ENCODE measurements at places on chromosomes 16 and 17.

- DNase-seq: peak; percentile 48
Observed at GRCh38 chr16:67800338-67800926, 5.9 kb downstream of the RANBP10 start.

DNA sequence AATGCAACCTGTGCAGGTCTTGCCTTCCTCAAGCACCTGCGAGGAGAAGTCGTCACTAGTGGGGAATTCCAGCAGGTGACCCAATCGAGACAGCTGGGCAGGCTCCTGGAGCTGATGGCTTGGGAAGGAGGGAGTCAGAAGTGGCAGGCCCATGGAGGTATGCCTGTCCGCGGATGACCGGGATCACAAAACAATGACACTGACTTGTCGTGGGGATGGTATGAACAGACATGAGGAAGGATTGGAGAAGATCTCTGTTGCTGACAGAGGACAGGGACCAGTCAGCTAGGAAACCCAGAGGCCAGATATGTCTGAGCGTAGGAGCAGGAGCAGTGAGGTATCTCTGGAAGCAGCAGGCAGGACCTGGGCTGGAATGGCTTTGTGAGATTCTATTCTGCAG lies 233.3 kb downstream of the SOX9 start:
- DNase-seq: no peak

- peak; percentile 47 for DNase-seq
Observed at GRCh38 chr16:53518550-53519416, 15.8 kb upstream of the AKTIP start.

DNA sequence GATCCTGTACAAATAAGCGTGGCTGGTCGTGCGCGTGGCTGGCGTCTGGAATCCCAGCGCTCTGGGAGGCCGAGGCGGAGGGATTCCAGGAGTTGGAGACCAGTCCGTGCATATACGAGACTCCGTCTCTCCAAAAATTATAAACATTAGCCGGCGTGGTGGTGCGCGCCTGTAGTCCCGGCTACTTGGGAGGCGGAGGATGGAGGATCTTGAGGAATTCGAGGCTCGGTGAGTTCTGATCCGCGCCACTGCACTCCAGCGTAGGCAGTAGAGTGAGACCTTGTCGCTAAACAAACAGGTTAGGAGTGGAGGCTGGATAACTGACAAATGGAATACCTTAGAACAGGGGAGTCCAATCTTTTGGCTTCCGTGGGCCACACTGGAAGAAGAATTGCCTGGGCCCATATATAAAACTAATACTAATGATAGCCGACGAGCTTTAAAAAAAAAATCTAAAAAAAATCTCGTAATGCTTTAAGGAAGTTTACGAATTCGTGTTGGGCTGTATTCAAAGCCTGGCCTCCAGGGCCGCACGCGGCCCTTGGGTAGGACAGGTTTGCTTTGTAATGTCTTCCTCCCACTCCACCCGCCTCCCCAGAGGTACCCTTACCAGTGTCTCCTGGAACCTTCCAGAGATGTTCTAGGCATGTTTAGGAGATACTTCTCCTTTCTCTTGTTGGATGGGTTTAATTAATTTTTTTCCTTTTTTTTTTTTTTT lies 909 bp upstream of the RSL1D1 start:
- peak; percentile 55 for DNase-seq

- peak; percentile 82 for DNase-seq
Observed at GRCh38 chr17:20009052-20009301, 182 bp upstream of the SPECC1 start.

DNA sequence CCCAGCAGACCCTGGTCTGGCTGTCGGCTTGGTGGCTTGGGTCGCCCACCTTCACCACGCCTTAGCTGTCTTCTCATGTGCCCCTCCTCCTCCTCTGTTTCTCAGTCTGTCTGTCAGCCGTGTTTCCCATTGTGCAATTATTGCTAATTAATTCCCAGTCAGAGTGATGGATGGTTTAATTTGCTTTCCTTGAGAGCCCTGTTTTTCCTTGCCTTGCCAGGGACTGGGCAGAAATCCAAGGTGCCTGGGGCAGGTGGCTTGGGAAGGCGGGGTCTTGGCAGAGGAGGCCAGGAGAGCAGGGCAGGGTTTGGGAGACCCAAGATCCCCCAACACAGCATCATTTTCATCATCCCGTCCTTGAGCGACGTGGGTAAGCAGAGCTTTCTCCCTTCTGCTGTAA lies 21.3 kb downstream of the NECAB2 start:
- no peak for DNase-seq

- peak; percentile 97 for DNase-seq
Observed at GRCh38 chr17:49515196-49515770, 20.2 kb downstream of the NGFR start.

- peak; percentile 40 for DNase-seq
Observed at GRCh38 chr16:30121741-30122571, 1.1 kb downstream of the MAPK3 start.

- no peak for DNase-seq
Observed at GRCh38 chr17:61482467-61482866, 30.2 kb downstream of the TBX4 start.

DNA sequence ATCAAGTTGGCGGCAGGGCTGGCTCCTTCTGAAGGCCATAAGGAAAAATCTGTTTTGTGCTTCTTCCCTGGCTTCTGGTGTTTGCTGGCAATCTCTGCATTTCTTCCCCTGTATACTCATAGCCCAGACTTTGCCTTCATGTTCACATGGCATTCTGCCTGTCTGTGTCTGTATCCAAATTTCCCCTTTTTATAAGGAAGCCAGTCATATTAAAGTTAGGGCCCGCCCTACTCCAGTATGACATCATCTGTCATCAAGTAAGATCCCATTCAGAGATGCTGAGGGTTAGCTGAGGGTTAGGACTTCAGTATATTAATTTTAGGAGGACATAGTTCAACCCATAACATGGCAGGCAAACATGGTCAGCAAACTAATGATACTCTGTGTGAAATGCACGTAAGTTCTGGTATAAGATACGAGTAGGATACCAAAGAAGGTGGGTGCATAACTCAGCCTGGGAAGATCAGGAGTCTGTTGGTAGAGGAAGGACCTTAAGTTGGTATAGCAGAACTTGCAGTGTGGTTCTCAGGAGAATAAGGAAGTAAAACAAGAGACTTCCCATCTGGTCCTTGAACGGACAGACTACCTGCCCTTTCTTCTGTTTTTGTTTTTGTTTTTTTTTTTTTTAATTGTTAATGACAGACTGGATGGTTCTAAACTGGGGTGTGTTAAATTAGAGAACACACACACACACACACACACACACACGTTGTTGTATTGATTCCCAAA lies 13.9 kb downstream of the MAP2K6 start:
- no peak for DNase-seq

GRCh38 chr17:66781135-66781534 lies 53.8 kb upstream of the CACNG5 start:
- no peak for DNase-seq

GRCh38 chr17:4693416-4693815 lies 10.5 kb downstream of the PELP1 start:
- DNase-seq: no peak

GRCh38 chr17:835263-835662 lies 53.1 kb downstream of the MRM3 start:
- DNase-seq: peak; percentile 97

DNA sequence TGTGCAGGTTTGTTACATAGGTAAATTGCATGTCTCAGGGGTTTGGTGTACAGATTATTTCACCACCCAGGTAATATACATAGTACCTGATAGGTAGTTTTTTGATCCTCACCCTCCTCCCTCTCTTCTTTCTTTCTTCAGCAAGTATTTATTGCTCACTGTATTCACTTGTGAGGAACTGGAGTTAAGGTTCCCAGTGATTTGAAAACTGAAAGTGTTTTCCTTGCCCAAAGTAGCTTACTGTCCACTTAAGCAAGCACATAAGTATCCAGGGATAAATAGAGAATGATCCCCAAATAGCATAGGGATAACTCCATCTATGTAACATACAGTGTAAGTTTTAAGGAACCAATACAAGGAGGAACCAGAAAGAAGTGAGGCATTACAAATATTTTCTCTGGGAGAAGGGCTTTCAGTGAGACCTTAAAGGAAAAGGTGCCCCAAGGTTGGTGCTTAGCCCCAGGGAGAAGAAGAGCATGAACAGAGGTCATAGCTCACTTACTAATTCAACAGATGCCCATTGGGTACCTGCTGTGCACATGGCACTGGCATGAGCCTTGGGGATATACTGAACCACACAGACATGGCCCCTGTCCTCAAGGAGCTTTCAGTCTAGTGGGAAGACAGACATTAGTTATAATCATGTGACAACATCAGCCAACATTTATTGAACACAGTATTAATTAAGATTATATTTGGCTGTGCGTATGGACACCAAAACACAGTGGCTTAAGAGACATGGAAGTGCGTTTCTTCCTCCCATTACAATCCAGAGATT lies 17.0 kb downstream of the MYL4 start:
- peak; percentile 51 for DNase-seq

GRCh38 chr17:72646176-72646575 lies 446.3 kb downstream of the SLC39A11 start:
- peak; percentile 30 for DNase-seq

DNA sequence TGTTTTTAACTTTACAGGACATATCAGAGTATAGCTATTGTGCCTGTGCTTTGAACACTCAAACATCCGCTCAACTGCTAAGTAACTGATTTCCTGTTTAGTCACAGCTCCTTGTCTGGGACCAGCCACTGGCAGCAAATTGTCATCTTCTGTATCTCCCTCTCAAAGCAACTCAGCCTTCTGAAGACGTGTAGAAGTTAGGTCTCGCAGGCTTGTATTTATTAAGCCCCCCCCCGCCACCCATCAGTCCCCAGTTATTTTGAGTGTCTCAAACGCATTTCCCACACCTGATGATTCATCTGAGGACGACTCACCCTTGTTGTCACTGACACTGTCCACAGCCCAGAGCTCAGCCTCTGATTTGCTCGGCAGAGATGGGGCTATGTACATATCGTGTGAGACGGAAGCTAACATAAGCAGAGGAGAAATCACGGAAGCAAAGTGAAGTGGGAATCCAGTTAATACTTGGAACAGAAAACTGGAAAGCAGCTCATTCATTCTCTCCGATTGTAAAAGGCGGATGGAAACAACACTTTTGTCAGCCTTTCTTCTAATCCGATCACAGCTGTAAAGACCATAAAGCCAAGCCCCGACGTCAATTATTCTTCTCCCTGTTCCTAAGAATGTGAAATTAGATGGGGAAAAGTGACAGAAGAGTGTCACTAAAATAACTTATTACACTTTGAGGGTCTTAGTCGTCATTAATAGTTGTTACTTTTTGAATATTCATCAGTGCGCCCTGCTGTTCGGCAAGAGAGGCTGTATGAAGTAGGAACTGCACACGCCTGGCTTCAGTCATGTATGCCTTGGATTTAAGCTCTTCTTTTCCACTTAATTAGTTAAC lies 64.2 kb downstream of the PITPNC1 start:
- DNase-seq: peak; percentile 84

- no peak for DNase-seq
Observed at GRCh38 chr16:62256406-62256805, 220.2 kb upstream of the CDH8 start.

DNA sequence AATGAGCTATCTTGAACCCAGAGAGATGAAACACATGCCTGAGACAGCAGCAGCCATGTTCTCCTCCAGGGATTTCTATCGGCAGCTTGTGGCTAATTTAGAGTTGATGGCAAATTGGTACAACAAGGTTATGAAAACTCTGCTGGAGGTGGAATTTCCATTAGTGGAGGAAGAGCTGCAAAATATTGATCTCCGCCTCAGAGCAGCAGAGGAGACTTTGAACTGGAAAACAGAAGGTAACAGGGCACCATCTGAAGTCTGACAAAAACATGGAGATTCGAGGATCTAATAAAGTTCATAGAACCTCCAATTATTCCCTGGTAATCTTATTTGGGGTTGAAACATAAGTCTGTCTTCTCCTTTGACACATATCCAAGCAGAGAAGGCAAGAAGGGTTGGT lies 52.8 kb downstream of the DNAH9 start:
- DNase-seq: no peak

- DNase-seq: no peak
Observed at GRCh38 chr16:35690413-35690812, 2231.0 kb downstream of the TP53TG3F start.

GRCh38 chr17:5194346-5194745 lies 2.7 kb upstream of the ZNF594 start:
- DNase-seq: peak; percentile 20

- no peak for DNase-seq
Observed at GRCh38 chr17:9986754-9987382, 81.8 kb upstream of the RCVRN start.

DNA sequence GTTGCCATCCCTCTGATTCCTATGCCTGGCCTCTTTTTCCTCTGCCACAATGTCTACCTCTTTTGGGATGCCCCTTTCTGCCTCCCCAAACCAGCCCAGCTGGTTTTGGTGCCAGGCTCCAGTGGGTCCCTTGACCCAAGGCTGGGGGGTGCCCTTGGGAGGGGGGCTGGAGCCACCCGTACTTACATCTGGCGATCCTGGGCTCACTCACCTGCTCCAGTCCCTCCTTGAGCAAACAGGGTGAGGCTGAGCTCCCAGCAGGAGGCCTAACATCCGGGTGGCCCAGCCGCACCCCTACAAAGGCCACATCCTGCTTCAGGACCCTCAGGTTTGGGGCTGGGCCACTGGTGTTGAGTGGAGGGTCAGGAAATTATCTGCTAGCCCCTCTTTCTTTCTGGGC lies 1.2 kb downstream of the ERN2 start:
- DNase-seq: no peak

- peak; percentile 19 for DNase-seq
Observed at GRCh38 chr17:78241277-78242023, 10.0 kb downstream of the TMEM235 start.

GRCh38 chr16:10494343-10495030 lies 85.9 kb downstream of the EMP2 start:
- DNase-seq: no peak

GRCh38 chr17:39699818-39700147 lies at the start of gene ERBB2:
Gene ERBB2, plus strand, starts transcription at chr17:39700064. Its CDS starts 175 bp downstream, at chr17:39700239.
- peak; percentile 76 for DNase-seq

DNA sequence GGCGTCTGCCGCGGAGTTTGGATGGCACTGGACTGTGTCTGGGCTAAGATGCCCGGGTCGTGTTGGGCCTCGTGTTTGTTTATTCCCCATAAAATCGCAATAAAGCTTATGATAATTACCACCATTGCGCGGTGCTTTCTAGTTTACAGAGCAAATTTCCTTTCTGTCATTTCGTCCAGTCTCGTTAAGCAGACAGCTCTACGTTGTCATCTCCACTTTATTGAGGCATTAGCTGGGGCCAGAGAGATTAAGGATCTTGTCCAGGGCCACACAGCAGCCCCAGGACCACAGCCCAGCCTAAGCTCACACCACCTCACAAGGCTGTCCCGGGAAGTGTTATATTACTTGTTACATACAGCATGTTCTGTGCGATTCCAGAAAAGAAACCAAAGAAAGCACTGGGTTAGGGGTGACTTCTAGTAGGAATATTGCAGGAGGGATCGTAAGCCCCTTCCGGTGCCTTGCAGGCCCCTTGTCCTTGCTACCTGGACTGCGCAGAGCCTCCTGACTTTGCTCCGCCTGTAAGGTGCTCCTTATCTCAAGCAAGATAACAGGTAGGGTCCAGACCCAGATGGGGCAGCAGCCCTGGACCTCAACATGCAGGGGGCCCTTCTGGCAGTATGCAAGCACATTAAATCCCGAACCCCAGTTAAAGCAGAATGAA lies 6.3 kb downstream of the NOS2 start:
- DNase-seq: no peak

GRCh38 chr17:41322094-41322902 lies 6.8 kb upstream of the KRTAP17-1 start:
- peak; percentile 62 for DNase-seq

- no peak for DNase-seq
Observed at GRCh38 chr17:52024300-52024870, 134.1 kb downstream of the CA10 start.
